Peyer's patch (tissue), 4 donors: ENCODE measurements at places on chromosomes 3 and 15. TPM values are rescaled to one million over a fixed set of nuclear protein-coding genes. Genes with fewer than 3 reads are reported as not detected.
A peak's percentile ranks its signal among the peaks of the same experiment; 100 is the strongest.

DNA sequence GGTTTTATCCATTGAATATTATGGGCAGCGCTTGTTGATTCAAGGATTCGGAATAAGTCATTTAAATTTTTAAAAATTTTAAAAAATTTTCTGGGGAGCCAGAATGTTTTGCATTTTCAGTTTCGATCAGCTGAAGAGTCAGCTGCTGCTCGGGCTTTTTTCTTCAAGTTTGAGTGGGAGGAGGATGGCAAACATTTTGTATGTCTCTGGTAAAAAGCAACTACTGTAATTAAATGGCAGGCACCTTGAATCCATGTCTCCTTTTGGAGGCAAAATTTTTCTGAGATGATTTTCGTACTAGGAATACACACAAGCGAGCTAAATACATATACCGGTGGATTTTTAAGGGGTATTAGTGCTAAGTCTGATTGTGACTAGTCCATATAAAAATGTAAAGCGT lies 612 bp downstream of the C3orf38 start:
- peaks cover 24% of the 10 kb centered on the region for H3K36me3 ChIP-seq
- DNase-seq, result no peak
- peak overlapping the region; percentile 96 for H3K27ac ChIP-seq

GRCh38 chr15:34717729-34718128 lies 37.1 kb downstream of the GJD2 start:
- no peaks in the 10 kb centered on the region for H3K4me1 ChIP-seq
- H3K27ac ChIP-seq, result no peak overlapping the region
- DNase-seq, result no peak
- H3K36me3 ChIP-seq, result no peaks in the 10 kb centered on the region

DNA sequence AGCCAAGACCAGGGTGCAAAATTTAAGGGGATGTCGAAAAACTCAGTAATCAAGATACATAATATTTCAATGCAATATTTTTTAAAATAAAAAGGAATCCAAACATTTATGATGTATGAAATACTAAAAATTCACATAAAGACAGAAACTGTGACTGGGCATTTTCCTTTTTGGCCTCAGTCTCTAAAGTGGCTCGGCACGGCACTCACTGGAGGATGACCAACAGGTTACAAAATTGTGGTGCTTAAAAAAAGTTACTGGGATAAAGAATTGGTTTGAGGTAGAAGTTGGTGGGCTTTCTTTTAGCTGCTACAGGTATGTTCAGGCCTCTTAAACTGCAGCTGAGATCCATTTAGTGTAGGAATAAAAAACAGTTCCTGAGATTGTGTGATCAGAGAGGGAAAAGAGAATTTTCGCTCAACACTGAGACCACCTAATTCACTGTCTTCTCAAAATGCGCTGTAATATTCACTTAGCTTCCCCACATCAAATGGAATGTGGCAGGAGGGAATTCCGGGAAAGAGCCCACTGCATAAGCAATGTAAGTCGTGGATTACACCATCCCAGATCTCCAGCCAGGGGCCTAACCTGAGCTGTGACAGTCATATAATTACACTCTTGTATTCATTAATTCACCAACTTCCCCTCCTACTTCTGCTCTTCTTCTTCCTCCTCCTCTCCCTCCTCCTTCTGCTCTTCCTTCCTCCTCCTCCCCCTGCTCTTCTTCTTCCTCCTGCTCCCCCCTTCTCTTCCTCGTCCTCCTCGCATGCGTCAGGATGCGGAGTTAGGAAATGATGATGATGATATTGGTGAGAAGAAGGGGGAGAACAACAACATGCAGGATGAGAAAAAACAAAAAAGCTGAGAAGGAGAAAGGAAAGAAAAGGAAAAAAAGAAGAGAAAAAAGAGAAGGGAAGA lies 45.9 kb downstream of the HES1 start:
- no peaks in the 10 kb centered on the region for H3K27me3 ChIP-seq
- no peak overlapping the region for H3K4me3 ChIP-seq
- H3K36me3 ChIP-seq, result no peaks in the 10 kb centered on the region
- H3K27ac ChIP-seq, result no peak overlapping the region
- DNase-seq, result no peak

DNA sequence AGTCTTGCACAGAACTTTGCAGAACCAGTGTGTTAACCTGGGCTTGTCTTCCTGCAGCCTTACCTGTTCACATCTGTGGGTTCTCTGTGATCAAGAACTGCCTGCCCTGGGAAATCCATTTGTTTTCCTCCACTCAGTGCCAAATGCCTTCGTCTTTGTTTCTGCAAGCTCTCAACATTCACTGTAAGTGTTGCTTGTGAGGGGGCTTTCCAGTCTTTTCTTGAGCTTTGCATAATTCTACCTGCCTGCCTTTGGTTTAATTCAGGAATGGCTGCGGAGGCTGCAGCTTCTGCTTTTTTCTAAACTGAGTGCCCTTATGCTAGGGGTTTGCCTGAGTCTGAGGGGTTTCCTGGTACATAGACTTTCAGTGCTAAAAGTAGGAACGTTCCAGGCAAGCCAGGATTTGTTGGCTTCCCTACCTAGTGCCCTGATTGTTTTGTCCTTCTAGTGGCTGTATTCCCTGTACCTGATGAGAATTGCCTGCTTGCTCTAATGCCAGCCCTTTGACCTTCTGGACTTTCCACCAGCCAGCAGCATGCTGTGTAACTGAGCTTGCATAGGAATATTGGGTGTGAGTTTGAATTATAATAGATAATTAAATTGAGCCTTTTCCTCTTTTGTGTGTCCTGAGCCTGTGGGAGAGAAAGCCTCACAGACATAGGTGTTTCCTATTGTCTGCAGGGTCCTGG lies 96.6 kb upstream of the CLSTN2 start:
- no peak overlapping the region for H3K4me3 ChIP-seq
- no peaks in the 10 kb centered on the region for H3K4me1 ChIP-seq
- H3K27ac ChIP-seq, result no peak overlapping the region
- H3K36me3 ChIP-seq, result no peaks in the 10 kb centered on the region
- DNase-seq, result no peak

CNTN4 gene
- total RNA-seq, result 22.4 TPM

- H3K27ac ChIP-seq, result no peak overlapping the region
- H3K27me3 ChIP-seq, result no peaks in the 10 kb centered on the region
- no peak for DNase-seq
- no peak overlapping the region for H3K4me3 ChIP-seq
- no peaks in the 10 kb centered on the region for H3K36me3 ChIP-seq
Observed at GRCh38 chr15:82625136-82625535, 22.0 kb downstream of the CPEB1 start.

HCLS1 gene
- 35.4 TPM for total RNA-seq

DNA sequence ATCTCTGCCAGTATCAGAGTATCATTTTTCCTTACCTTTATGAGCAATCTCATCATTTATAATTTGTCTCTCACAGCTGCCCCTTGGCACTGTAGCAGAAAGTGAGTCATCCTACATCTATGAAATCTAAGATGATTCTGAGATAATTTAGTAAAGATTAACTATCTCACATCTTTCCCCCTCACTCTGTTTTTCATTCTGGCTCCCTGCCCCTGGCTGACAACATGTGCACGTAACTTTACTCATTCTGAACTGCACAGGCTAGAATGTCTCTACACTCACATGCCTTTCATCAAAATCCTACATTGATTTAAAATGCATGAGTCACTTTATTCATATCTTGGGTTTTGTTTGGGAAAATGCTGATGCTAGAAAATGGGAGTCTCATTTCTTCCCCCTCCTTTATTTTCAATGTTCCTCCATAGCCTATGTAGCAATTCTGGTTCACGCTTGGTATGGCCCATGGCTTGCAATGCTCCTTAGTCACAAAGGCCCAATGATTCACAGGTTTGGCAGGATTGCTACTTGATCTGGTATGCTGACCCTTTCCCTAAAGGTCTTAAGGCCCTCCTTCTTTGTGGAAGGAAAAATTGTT lies 838.5 kb downstream of the TUSC7 start:
- no peak for DNase-seq
- no peaks in the 10 kb centered on the region for H3K4me1 ChIP-seq
- no peaks in the 10 kb centered on the region for H3K36me3 ChIP-seq
- H3K27me3 ChIP-seq, result no peaks in the 10 kb centered on the region
- H3K4me3 ChIP-seq, result no peak overlapping the region

GRCh38 chr3:154893813-154894212 lies 186.3 kb upstream of the MME start:
- no peak overlapping the region for H3K27ac ChIP-seq
- H3K27me3 ChIP-seq, result no peaks in the 10 kb centered on the region
- H3K36me3 ChIP-seq, result no peaks in the 10 kb centered on the region
- H3K4me1 ChIP-seq, result no peaks in the 10 kb centered on the region
- no peak for DNase-seq

DNA sequence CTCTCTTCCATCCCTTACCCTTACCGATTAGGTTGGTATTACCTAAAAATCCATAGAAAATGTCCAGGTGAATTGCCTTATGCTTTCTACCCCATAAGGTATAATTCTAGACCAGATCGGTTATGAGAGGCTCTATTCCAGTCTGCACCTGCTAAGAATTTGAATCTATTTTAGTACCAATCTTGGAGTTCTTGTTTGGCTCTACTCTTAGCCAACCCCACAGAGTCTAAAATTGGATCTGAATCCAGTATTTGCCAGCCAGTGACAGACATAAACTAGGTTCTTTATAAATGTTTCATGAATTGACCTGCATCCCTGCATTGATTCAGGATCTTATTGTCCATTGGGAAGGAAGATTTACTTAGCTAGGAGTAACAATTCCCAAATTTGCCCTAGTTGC lies 6.5 kb downstream of the KLHL24 start:
- H3K4me3 ChIP-seq, result no peak overlapping the region
- no peaks in the 10 kb centered on the region for H3K36me3 ChIP-seq
- H3K27ac ChIP-seq, result no peak overlapping the region
- no peak for DNase-seq
- H3K4me1 ChIP-seq, result no peaks in the 10 kb centered on the region

RPL4 gene
- total RNA-seq, result 1,911 TPM

DNA sequence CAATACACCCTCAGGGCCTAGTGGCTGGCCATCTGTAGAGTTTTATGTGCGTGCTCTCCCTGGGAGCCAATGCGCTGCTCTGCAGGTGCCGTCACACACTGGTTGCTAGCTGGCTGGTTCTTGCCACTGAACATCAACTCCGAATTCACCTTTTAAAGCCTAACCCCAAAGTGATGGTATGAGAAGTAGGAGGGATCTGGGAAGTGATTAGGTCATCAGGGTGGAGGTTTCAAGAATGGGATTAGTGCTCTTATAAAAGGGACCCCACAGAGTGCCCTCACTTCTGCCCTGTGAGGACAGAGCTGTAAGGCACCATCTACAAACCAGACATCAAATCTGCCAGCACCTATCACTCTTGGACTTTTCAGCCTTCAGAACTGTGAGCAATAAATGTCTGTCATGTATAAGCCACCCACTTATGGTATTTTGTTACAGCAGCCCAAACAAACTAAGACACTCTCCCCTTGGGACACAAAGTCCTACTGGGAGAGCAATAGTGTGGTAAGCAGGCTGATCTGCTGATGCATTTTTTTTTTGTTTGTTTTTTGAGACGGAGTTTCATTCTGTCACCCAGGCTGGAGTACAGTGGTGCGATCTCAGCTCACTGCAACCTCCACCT lies 20.3 kb downstream of the RGMA start:
- no peak overlapping the region for H3K27ac ChIP-seq
- H3K36me3 ChIP-seq, result no peaks in the 10 kb centered on the region
- no peak for DNase-seq
- H3K4me1 ChIP-seq, result peaks cover 12% of the 10 kb centered on the region

DNA sequence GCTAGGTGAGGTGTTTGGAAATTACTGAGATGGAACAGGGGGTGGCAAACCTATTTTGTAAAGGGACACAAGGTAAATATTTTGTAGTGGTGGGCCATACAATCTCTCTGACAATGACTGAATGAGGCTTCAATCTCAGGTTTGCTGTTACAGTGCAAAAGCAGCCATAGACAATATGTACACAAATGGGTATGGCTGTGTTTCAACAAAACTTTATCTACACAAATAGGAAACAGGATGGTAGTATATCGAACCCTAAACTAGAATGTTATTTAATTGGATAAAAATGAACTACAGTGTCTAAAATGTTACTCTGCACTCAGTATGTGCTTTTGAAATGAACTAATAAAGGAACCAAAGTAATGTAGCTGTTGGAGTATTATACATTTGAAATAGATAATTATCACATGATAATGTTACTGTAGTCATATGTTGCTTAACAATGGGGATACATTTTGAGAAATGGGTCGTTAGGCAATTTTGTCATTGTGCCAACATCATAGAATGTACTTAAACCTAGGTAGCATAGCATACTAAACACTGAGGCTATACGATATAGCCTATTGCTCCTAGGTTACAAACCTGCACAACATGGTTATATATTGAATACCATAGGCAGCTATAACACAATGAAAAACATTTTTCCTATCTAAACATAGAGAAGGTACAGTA lies 495.2 kb upstream of the TBL1XR1 start:
- DNase-seq, result no peak
- no peak overlapping the region for H3K27ac ChIP-seq
- no peaks in the 10 kb centered on the region for H3K27me3 ChIP-seq

DNA sequence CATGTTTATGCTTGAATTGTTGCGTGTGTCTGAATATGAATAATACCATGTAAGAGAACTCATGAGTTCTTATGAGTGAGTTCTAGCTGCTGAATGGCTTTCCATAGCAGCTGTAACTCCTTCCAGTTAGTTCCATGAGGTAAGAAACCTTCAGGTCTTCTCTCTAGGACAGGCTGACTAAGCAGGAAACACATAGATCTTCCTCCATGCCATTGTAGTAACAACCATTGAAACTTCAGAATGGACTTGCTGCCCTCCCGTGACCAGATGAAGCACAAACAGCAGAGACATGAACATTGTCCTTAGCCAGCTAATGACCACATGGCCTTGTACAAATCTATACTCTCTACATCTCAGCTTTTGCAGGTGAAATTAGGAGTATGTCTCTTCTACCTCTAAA lies 200.0 kb downstream of the ZNF385D start:
- DNase-seq, result no peak
- H3K36me3 ChIP-seq, result no peaks in the 10 kb centered on the region
- no peaks in the 10 kb centered on the region for H3K27me3 ChIP-seq
- H3K27ac ChIP-seq, result no peak overlapping the region

- no peak overlapping the region for H3K4me3 ChIP-seq
- no peak overlapping the region for H3K27ac ChIP-seq
- H3K4me1 ChIP-seq, result no peaks in the 10 kb centered on the region
- DNase-seq, result no peak
Observed at GRCh38 chr3:28595372-28595771, 246.7 kb upstream of the AZI2 start.

DNA sequence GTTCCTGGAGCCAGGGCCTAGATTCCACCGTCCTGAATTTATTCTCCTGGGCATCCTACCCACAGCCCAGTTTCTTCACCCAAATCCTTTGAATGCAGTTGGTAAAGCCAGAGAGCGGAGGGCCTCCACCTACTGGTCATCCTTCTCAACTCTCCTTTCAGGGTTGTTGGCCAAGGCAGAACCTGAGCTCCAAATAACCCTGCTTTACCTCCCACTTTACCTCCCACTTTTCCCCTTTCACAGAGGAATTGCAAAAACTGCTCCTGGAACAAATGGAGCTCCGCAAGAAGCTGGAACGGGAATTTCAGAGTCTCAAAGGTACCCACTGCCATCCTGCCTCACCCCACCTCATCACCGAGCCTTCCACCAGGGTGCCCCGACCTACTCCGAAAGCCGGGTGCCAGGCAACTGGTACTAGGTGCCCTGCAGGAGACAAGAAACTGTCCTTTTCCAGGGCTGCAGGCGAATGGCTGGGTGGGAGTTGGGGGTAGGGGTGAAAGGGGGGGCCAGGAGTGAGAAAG lies 6.8 kb downstream of the SKOR1 start:
- peaks cover 71% of the 10 kb centered on the region for H3K27me3 ChIP-seq
- H3K27ac ChIP-seq, result no peak overlapping the region
- H3K4me3 ChIP-seq, result no peak overlapping the region
- H3K36me3 ChIP-seq, result no peaks in the 10 kb centered on the region
- no peak for DNase-seq

- H3K4me1 ChIP-seq, result no peaks in the 10 kb centered on the region
- DNase-seq, result no peak
- H3K4me3 ChIP-seq, result no peak overlapping the region
- no peaks in the 10 kb centered on the region for H3K27me3 ChIP-seq
Observed at GRCh38 chr3:72722930-72723726, 125.1 kb downstream of the SHQ1 start.
